Tracheal epithelial cell (primary cell): ENCODE measurements at places on chromosomes 1 and 21. TPM values are rescaled to one million over a fixed set of nuclear protein-coding genes. Genes with fewer than 3 reads are reported as not detected.

The FNDC10 gene
- 0.64 and 2.4 TPM in 2 replicates for total RNA-seq

The SLAMF9 gene
- 5.5 and 12.1 TPM in 2 replicates for total RNA-seq

The MX2 gene
- total RNA-seq: 0.21 and 0.24 TPM in 2 replicates

The STIL gene
- total RNA-seq: 1.7 and 2.9 TPM in 2 replicates

The NUDT4B gene
- total RNA-seq: 4.6 and 9.0 TPM in 2 replicates

The FBLIM1 gene
- 74.6 and 288 TPM in 2 replicates for total RNA-seq

The SIM2 gene
- total RNA-seq: 0.21 and 0.96 TPM in 2 replicates

The ZC3H12A gene
- 20.5 and 59.0 TPM in 2 replicates for total RNA-seq

The CACNA1S gene
- not detected in 2 replicates for total RNA-seq

The PDZK1 gene
- total RNA-seq: under 0.01 and 10.4 TPM in 2 replicates

The NEK2 gene
- 0.43 and 4.8 TPM in 2 replicates for total RNA-seq

The CCDC30 gene
- 0.48 and 2.6 TPM in 2 replicates for total RNA-seq

The SHE gene
- under 0.01 and 0.24 TPM in 2 replicates for total RNA-seq

The MYOM3 gene
- 0.21 and 1.4 TPM in 2 replicates for total RNA-seq

The GRIK3 gene
- total RNA-seq: under 0.01 TPM in 1 of 2 replicates, not detected in the other

The ADAMTS4 gene
- total RNA-seq: under 0.01 TPM in 2 replicates

The PTPRU gene
- total RNA-seq: 60.2 and 84.0 TPM in 2 replicates

The SHISA4 gene
- total RNA-seq: 8.7 and 10.9 TPM in 2 replicates

The NOS1AP gene
- total RNA-seq: not detected in 2 replicates

The BRINP3 gene
- not detected in 2 replicates for total RNA-seq

The CRP gene
- total RNA-seq: not detected in 2 replicates

The LAMC1 gene
- total RNA-seq: 146 and 152 TPM in 2 replicates

The F5 gene
- not detected in 2 replicates for total RNA-seq

The LRRN2 gene
- total RNA-seq: not detected in 2 replicates

The OLFML3 gene
- 0.24 TPM in 1 of 2 replicates, not detected in the other for total RNA-seq

The MFAP2 gene
- total RNA-seq: 6.4 and 22.4 TPM in 2 replicates

The CLCNKA gene
- not detected in 2 replicates for total RNA-seq

The BSND gene
- not detected in 2 replicates for total RNA-seq

The FAM163A gene
- not detected in 2 replicates for total RNA-seq

The TACSTD2 gene
- 319 and 514 TPM in 2 replicates for total RNA-seq

The TIMM17A gene
- 43.3 and 57.8 TPM in 2 replicates for total RNA-seq

The KRTAP22-2 gene
- not detected in 2 replicates for total RNA-seq

The CRYBG2 gene
- 36.9 and 51.1 TPM in 2 replicates for total RNA-seq

The DLGAP3 gene
- 0.21 TPM in 1 of 2 replicates, not detected in the other for total RNA-seq

The FMOD gene
- under 0.01 TPM in 1 of 2 replicates, not detected in the other for total RNA-seq

The TNFRSF9 gene
- 1.5 and 3.1 TPM in 2 replicates for total RNA-seq

The PLEKHN1 gene
- 3.6 and 9.2 TPM in 2 replicates for total RNA-seq

The RGS13 gene
- total RNA-seq: not detected in 2 replicates

The ERRFI1 gene
- total RNA-seq: 99.1 and 269 TPM in 2 replicates

The PRPF38B gene
- 6.7 and 9.0 TPM in 2 replicates for total RNA-seq

The FOXD2 gene
- total RNA-seq: under 0.01 TPM in 2 replicates

The MAP10 gene
- 0.96 and 1.1 TPM in 2 replicates for total RNA-seq

The FBXO2 gene
- 54.8 and 78.6 TPM in 2 replicates for total RNA-seq

The DNAJC8 gene
- 37.1 and 54.9 TPM in 2 replicates for total RNA-seq

The CDK18 gene
- 6.0 and 19.5 TPM in 2 replicates for total RNA-seq

The UBIAD1 gene
- total RNA-seq: 7.0 and 7.2 TPM in 2 replicates

The KDM5B gene
- 94.4 and 113 TPM in 2 replicates for total RNA-seq

The AKR7A2 gene
- total RNA-seq: 52.6 and 55.2 TPM in 2 replicates

The KMO gene
- 1.2 TPM in 1 of 2 replicates, not detected in the other for total RNA-seq

The LYPD8 gene
- total RNA-seq: under 0.01 TPM in 1 of 2 replicates, not detected in the other

The ODF2L gene
- total RNA-seq: 12.6 and 12.8 TPM in 2 replicates

The DIRAS3 gene
- not detected in 2 replicates for total RNA-seq

The ARHGEF10L gene
- 10.2 and 15.2 TPM in 2 replicates for total RNA-seq

The OR2G2 gene
- total RNA-seq: not detected in 2 replicates

The PYHIN1 gene
- 0.48 TPM in 1 of 2 replicates, not detected in the other for total RNA-seq

The CENPL gene
- 5.3 and 7.5 TPM in 2 replicates for total RNA-seq

The C1QA gene
- not detected in 2 replicates for total RNA-seq

The EDARADD gene
- total RNA-seq: 0.85 and 3.1 TPM in 2 replicates
